ENCODE measurements at places on chromosomes 7 and 10. TPM values are rescaled to one million over a fixed set of nuclear protein-coding genes. Genes with fewer than 3 reads are reported as not detected.

- no peak overlapping the region for H3K4me3 ChIP-seq
- H3K27ac ChIP-seq = no peak overlapping the region
- no peaks in the 10 kb centered on the region for H3K36me3 ChIP-seq
- H3K27me3 ChIP-seq = no peaks in the 10 kb centered on the region
These were observed 122.8 kb upstream of the GDF10 start for GRCh38 chr10:47176903-47177868.

DNA sequence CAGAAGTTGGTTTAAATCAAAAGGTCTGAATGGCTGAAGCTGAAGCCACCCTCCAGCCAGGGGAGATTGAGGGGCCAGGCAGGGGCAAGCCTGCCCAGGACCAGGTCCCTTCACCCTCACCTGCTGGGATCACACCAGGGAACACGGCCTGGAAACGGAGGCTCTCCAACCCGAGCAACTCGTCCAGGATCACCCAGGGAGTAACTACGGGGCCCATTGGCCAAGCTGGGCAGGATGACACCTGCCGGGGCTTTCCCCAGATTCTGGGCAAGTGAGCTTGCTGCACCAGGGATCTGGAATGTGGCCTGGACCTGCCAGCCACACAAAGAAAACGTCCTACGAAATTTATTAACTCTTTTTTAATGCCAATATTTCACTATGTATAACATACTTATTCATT, 30.4 kb upstream of the PPP2R2D start:
- peak; percentile 58 for DNase-seq
- no peak overlapping the region for H3K4me3 ChIP-seq
- H3K4me1 ChIP-seq = peaks cover 4% of the 10 kb centered on the region
- H3K27me3 ChIP-seq = peaks cover 25% of the 10 kb centered on the region
- H3K36me3 ChIP-seq = no peaks in the 10 kb centered on the region

Gene SUN3
- not detected for total RNA-seq

- no peak for DNase-seq
- H3K27me3 ChIP-seq = no peaks in the 10 kb centered on the region
- H3K27ac ChIP-seq = no peak overlapping the region
- H3K36me3 ChIP-seq = no peaks in the 10 kb centered on the region
These were observed 283.3 kb upstream of the SEMA3A start for GRCh38 chr7:84477786-84478478.

Gene GOLGA7B
- 0.13 TPM for total RNA-seq

Gene TUBAL3
- not detected for total RNA-seq

Gene TAS2R4
- total RNA-seq = 0.35 TPM

DNA sequence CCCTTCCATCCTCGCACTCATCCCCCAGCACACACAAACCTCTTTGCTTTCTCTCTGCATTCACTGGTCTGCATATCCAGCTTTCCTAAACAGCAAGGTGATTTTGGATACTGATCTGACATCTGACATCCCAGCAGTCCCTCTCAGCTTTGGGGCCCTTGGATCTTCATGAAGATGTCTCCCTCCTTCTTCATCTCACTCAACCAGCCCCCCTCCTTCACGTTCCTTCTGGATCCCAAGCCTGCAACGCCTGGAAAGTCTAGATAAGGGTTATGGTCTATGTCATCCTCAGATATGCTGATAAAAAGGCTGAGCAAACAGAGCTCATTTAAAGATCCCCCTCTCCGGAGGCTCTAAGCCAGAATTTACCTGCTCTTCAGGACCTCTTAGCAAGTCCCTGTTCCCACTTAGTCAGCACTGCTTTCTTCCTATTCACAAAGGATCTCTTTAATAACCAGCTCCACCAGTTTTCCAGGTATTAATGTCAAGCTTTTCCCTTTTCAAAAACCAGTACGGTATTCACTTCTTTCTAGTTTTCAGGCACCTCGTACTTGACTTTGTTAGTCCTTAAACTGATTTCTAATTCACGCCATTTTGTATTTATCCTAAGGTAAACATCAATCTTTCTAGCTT, 38.9 kb downstream of the CREB3L2 start:
- H3K36me3 ChIP-seq = peaks cover 21% of the 10 kb centered on the region
- peak overlapping the region; percentile 62 for H3K27ac ChIP-seq
- no peak for DNase-seq
- H3K4me3 ChIP-seq = no peak overlapping the region
- H3K27me3 ChIP-seq = no peaks in the 10 kb centered on the region

Gene SPDYE2B
- total RNA-seq = not detected

DNA sequence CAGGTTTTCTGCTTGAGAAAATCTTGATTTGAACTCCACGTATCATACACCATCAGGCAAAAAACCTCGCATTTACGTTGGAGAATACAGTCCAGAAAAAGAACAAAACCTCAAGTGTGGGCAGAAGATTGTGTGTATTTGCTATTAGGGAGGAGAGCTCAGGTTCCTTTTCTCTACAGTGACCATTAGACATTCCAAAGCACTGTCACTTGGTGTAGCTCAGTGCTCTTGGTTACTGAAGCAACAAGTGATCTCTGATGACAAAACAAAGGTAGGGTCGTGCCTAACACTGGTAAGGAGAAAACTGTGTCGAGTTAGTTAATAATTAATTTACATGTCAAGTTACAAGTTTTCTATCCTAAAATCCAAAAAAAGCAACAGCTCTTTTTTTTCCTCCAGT, 72.6 kb downstream of the C1GALT1 start:
- H3K27ac ChIP-seq = no peak overlapping the region
- H3K27me3 ChIP-seq = no peaks in the 10 kb centered on the region
- H3K36me3 ChIP-seq = peaks cover 2% of the 10 kb centered on the region
- DNase-seq = no peak

Gene ZSCAN21
- total RNA-seq = 13.1 TPM

- H3K4me1 ChIP-seq = peaks cover 54% of the 10 kb centered on the region
- no peaks in the 10 kb centered on the region for H3K36me3 ChIP-seq
- DNase-seq = no peak
- no peak overlapping the region for H3K27ac ChIP-seq
- H3K27me3 ChIP-seq = no peaks in the 10 kb centered on the region
- no peak overlapping the region for H3K4me3 ChIP-seq
These were observed 43.1 kb downstream of the MET start for GRCh38 chr7:116715077-116715476.

DNA sequence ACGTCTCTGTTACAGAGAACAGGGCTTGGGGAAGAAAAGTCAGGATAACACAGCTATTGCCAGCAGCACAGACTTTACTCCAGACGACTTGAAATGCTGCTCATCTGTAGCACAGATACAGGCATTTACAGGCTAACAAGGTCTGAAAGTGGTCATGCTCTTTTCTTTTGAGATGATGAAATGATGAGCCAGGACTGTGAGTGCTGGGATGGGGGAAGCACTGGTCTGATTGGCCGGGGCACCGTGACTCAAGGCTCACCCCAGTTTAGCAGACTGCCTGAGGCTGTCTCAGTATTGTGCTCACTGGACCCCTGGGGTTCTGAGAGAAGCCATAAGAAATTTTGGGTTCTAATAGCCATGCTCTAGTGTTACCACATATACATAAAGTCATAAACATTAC, 12.4 kb downstream of the SMKR1 start:
- H3K27ac ChIP-seq = no peak overlapping the region
- H3K4me1 ChIP-seq = no peaks in the 10 kb centered on the region
- H3K36me3 ChIP-seq = peaks cover 1% of the 10 kb centered on the region
- no peak for DNase-seq

DNA sequence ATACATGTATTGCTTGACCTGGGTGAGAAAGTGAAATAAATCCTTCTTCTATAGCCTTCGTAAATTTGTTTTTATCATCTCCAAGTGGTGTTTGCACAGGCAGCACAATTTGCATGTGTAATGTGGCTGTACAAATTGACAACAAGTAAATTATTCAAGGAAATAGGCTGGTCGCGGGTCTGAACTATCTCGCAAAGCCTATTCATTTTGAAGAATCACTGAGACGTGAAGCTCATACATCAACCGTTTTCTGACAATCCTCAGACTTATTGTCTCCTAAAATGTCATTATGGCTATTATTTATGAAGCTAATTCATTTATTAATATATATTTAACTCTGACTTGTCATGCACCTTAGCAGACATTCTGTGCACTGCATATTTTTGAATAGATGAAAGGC, 16.2 kb upstream of the FAM204A start:
- peaks cover 12% of the 10 kb centered on the region for H3K27me3 ChIP-seq
- no peaks in the 10 kb centered on the region for H3K4me1 ChIP-seq
- H3K36me3 ChIP-seq = no peaks in the 10 kb centered on the region
- H3K27ac ChIP-seq = no peak overlapping the region
- DNase-seq = no peak
- H3K4me3 ChIP-seq = no peak overlapping the region

- H3K4me3 ChIP-seq = peak overlapping the region; percentile 90
- H3K36me3 ChIP-seq = peaks cover 17% of the 10 kb centered on the region
- H3K4me1 ChIP-seq = peaks cover 42% of the 10 kb centered on the region
- DNase-seq = no peak
These were observed 537 bp upstream of the MRPS24 start for GRCh38 chr7:43869867-43870240.

Gene FAM131B
- 4.0 TPM for total RNA-seq

Gene ZNF804B
- total RNA-seq = not detected

- no peak overlapping the region for H3K27ac ChIP-seq
- no peak for DNase-seq
- H3K36me3 ChIP-seq = no peaks in the 10 kb centered on the region
- H3K4me3 ChIP-seq = no peak overlapping the region
These were observed 61.0 kb upstream of the SFMBT2 start for GRCh38 chr10:7471720-7472367.

Gene RARRES2
- total RNA-seq = 1.4 TPM

- no peak for DNase-seq
- no peaks in the 10 kb centered on the region for H3K27me3 ChIP-seq
- H3K36me3 ChIP-seq = peaks cover under 1% of the 10 kb centered on the region
These were observed 228.8 kb downstream of the TRIL start for GRCh38 chr7:28729281-28729680.

DNA sequence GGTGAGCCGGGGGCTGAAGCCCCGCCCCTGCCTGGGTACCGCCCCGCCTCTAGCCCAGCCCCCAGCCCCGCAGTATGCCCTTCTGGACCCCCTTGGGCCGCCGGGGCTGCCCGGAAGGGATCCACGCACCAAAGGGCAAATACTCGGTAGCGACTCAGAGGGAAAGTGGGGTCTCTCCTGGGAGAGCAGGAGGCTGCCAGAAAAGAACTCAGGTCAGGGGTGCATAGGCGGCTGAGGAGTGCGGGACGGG, 796 bp downstream of the FBXL15 start:
- H3K27ac ChIP-seq = peak overlapping the region; percentile 68
- DNase-seq = no peak
- peaks cover 15% of the 10 kb centered on the region for H3K27me3 ChIP-seq
- peak overlapping the region; percentile 98 for H3K4me3 ChIP-seq
- peaks cover 1% of the 10 kb centered on the region for H3K36me3 ChIP-seq

Gene LRRC72
- total RNA-seq = not detected

Gene CRYGN
- not detected for total RNA-seq

GRCh38 chr7:25850735-25851134, 301.3 kb upstream of the NFE2L3 start:
- H3K4me1 ChIP-seq = peaks cover 81% of the 10 kb centered on the region
- H3K4me3 ChIP-seq = no peak overlapping the region
- no peak for DNase-seq

GRCh38 chr7:71612911-71613310, 481.0 kb downstream of the GALNT17 start:
- no peaks in the 10 kb centered on the region for H3K27me3 ChIP-seq
- peaks cover 2% of the 10 kb centered on the region for H3K36me3 ChIP-seq
- DNase-seq = no peak
- no peak overlapping the region for H3K4me3 ChIP-seq
- peaks cover 59% of the 10 kb centered on the region for H3K4me1 ChIP-seq

DNA sequence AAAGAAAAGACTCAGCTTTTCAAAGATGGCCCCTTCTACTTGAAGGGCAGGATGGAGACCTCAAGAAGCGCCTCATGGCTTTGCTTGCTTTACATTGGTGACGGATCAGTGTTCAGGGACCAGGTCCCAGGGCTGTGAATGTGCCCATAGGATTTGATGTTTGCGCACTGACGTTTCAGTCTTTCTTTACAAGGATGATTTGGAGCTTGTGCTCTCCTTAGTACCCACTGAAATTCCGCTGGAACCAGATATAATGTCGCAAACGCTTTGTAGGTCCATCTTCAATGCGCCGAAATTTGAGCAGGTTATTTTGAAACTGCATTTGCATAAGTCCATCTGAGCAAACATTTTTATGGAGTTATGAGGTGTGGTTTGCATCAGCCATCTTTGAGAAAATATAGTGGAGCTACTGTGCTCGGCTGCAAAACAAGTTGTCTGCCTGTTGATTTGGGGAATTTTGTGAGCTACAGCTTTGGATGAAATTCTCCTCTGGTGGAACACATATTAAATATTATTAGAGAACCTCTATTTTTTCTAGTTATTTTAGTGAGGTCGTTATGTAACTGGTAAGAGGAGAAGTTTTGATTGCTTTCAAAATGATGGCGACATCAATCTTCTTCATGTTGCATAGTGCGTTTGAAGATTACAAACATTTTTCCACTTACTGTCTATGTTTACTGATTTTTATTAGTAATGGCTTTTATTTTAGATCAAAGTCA, 2.4 kb downstream of the RBM20 start:
- DNase-seq = no peak
- no peaks in the 10 kb centered on the region for H3K36me3 ChIP-seq
- H3K27me3 ChIP-seq = peaks cover 15% of the 10 kb centered on the region
- peaks cover 46% of the 10 kb centered on the region for H3K4me1 ChIP-seq
- H3K27ac ChIP-seq = no peak overlapping the region

DNA sequence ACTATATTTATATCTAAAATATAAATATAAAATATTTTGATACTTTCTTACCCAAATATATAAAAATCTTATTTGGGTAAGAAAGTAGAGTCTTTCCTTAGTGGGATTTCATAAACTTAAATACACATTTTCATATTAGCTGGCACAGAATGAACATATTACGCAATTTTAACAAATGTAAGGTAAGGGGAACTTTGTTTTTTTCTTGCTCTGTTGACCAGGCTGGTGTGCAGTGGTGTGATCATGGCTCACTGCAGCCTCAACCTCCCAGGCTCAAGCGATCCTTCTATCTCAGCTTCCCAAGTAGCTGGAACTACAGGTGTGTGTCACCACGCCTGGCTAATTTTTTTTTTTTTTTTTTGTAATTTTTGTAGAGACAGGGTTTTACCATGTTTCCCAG, 18.3 kb downstream of the CYP26A1 start:
- H3K36me3 ChIP-seq = no peaks in the 10 kb centered on the region
- H3K4me1 ChIP-seq = no peaks in the 10 kb centered on the region
- H3K4me3 ChIP-seq = no peak overlapping the region
- H3K27me3 ChIP-seq = peaks cover 6% of the 10 kb centered on the region

GRCh38 chr10:133009218-133009950, 67.0 kb upstream of the CFAP46 start:
- peaks cover 2% of the 10 kb centered on the region for H3K27me3 ChIP-seq
- DNase-seq = no peak
- H3K36me3 ChIP-seq = no peaks in the 10 kb centered on the region
- no peaks in the 10 kb centered on the region for H3K4me1 ChIP-seq

Gene PLEKHS1
- total RNA-seq = not detected

GRCh38 chr7:145698526-145699262, 417.9 kb upstream of the CNTNAP2 start:
- DNase-seq = no peak
- no peak overlapping the region for H3K27ac ChIP-seq
- no peaks in the 10 kb centered on the region for H3K4me1 ChIP-seq
- H3K4me3 ChIP-seq = no peak overlapping the region

- H3K27me3 ChIP-seq = no peaks in the 10 kb centered on the region
- H3K4me3 ChIP-seq = no peak overlapping the region
- H3K4me1 ChIP-seq = no peaks in the 10 kb centered on the region
- no peak overlapping the region for H3K27ac ChIP-seq
- H3K36me3 ChIP-seq = peaks cover 2% of the 10 kb centered on the region
These were observed 169.3 kb upstream of the LRGUK start for GRCh38 chr7:133957845-133958244.
